NCI-H2107 (cell line): ENCODE measurements at places on chromosomes 7 and 10.
A peak's percentile ranks its signal among the peaks of the same experiment; 100 is the strongest.

DNA sequence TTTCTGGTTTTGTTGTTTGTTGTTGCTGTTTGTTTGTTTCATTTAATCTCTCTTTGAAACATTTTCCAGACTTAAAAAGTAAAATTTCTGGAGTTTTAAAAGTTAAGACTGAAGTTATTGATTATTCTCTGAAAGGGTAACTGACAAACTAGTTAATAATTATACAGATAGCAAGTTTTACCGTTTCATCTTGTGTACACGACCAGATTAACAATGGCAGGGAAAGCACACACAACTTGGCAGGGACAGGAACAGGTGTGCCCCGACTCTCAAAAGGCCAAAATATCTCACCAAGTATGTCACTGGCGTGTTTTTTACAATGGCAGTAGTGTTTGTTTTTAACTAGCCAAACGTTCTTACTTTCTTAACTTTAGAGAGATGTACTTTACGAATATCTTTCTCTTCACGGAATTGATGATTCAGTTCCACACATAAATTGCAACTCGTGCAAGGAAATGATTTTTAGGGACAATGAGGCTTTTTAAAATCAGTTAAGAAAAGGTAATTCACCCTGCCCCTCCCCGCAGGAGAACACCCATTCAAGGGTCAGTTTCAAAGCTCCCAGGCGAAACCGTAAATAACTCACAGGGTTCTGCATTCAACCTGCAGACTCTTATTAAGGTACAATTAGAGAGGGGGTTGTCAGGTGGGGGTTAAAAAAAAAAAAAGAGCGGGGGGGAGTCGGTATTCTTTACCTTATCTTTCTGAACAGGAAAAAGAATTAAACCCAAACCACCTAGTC lies 3.5 kb downstream of the CTBP2 start:
- DNase-seq = no peak

DNA sequence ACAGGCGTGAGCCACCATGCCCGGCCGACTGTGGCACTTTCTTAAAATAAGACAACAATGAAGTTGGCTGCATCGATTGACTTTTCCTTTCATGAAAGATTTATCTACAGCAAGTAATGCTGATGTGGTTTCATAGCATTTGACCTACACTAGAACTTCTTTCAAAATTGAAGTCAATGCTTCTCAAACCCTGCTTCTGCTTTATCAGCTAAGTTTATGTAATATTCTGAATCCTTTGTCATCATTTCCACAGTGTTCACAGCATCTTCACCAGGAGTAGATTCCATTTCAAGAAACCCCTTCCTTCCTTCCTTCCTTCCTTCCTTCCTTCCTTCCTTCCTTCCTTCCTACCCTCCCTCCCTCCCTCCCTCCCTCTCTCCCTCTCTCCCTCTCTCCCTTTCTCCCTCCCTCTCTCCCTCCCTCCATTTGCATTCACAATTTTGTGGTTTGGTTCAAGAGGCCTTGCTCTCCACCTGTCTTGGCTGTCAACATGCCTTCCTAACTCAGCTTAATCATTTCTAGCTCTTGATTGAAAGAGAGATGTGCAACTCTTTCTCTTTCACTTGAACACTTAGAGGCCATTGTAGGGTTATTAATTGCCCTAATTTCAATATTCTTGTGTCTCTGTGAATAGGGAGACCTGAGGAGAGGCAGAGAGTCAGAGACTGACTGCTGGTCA lies 52.1 kb downstream of the HDAC9 start:
- no peak for DNase-seq

DNA sequence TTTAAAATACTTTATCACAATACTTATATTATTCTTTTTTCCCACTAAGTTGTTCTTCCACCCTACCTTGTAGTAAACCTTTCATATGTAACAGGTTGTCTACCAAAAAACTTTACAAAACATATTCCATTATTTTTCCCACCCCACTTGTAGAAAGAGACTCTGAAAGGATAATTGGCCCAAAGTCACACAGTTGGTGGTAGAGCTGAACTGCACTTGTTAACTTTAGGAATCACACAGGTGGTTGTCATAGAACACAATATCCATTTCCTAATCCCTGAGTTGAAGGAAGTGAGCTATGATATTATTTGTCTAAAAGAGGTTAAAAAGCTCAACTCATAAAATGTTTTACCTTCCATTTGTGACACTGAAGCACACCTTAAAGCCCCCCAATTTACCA lies 188.8 kb upstream of the FOXP2 start:
- no peak for DNase-seq

DNA sequence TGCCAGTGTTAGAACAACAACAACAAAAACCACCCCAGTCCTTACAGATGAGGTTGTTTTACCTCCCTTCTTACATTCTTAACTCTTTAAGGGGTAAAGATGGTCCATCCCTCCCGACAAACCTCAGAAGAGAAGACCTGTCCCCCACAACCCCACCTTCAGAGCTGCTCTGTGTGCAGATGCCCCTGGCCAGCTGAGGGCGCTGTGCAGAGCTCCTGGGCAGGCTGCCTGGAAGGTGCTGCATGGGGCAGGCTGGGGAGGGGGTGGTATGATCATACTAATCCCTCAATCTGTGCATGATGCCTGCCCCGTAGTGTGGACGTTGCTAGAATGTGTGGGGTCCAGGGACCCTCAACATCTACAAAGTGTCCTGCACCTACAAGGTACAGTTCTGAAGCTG lies 387.1 kb downstream of the INHBA start:
- DNase-seq = no peak

- no peak for DNase-seq
Measured at GRCh38 chr7:69377191-69377590, 221.1 kb upstream of the AUTS2 start.

DNA sequence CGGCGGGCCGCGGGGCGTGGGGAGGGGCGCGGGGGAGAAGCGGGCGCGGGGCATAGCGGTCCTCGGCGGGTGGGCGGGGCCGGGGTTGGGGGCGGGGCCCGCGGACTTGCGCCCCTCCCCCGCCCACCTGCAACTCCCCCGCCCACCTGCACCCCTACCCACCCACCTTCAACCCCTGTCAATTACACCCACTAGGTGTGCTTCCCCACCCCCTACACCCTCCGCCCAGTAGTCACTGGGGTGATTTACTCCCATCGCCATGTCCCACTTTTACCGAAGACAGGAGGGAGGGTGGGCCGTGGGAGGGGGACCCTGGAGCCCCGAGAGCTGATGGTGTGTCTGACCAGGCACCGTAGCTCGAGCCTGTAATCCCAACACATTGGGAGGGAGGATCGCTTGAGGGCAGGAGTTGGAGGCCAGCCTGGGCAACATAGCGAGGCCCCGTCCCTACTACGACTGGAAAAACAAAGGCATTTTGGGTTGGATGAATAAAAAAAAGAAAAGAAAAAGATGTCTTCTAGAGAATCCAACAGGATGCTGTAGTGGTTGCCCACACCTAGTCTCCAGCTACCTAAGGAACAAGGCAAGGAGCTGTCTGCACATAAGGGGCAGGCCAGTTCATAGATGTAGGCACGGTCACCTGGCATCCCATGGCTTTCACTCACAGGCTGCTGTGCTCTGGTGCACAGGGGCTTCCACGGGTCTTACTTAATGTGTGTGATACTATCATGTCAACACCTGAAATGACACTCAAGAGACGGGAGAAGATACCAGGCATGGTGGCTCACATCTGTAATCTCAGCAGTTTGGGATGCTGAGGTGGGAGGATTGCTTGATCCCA lies 761 bp downstream of the KCTD7 start:
- DNase-seq = no peak

- no peak for DNase-seq
Measured at GRCh38 chr7:82678716-82679115, 235.1 kb upstream of the CACNA2D1 start.

- DNase-seq = peak; percentile 7
Measured at GRCh38 chr10:98293550-98294269, 25.7 kb upstream of the LOXL4 start.

GRCh38 chr7:29285444-29285793 lies 90.8 kb downstream of the CHN2 start:
- peak; percentile 84 for DNase-seq

DNA sequence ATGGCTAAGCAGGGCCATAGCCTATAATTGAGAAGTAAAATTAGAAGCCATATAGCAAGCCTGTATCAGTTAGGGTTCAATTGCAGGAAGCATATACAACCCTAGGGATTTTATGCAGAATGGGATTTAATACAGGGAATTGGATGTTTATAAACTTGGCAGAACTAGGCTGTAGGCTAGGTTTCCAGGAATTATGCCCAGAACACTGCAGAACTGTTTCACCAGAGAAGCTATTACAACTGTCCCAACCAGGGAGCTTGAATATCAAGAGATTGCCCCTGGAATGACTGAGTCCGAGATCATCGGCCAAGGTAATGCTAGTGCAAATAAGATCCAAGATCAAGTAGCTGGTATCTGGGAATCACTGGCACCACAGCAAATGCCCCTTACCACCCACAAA lies 64.0 kb downstream of the PRR15 start:
- no peak for DNase-seq

GRCh38 chr7:134154581-134155130 lies 27.5 kb downstream of the LRGUK start:
- no peak for DNase-seq

DNA sequence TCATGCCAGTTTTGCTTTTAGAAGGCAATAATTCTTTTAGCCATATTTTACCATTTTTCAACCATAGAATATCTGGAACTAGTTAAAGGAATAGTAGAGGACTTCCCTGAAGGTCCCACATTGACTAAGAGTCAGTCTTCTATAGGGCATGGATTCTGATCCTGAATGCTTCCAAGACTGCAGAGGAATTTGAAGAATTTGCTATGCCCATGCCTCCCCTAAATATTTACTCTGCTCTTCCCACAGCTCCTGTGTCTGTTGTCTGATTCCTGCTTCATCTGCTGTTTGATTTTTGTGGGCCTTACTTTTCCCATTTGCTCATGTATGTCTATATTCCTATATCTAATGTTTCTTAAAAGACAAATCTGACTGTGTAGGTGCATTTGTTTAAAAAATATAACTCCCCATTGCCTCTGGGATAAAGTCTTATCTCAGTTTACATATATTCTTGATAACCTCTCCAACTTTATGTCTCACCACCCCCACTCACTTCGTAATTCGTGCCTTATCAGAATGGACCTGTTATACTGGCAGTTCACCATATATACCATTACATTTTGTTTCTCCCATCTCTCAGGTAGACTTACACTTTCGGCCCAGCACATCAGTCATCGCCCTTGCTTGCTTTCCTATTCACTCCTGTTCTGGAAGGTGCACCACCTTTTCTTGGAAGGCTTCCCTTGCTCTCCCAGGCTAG lies 33.9 kb downstream of the LRRC4 start:
- DNase-seq = no peak

DNA sequence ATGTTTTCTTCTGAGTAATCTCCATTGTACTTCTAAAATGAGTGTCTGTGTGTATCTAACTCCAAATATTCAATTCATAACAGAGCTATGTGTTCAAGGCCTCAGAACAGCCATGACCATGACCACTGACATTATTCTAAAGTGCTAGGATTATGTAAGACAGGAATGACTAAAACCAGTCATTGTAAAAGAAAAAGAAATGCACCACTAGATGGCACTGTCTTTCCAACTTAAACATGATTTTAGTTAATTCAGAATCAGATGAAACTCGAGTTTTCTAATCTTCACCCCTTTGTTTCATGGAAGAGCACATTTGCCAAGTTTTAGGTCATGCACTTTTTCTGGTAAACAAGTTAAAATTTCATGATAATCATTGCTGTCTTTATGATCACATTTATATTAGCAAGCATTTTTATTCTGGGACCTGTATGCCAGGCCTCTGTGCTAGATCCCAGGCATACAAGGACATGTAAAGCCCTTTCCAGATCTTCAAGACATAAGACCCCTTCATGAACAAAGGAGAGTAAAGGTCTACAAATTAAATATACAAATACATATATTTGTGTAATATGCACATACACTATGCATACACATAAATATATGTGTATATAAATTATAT lies 26.1 kb upstream of the RSU1 start:
- DNase-seq = no peak

GRCh38 chr10:33570495-33570894 lies 236.0 kb upstream of the NRP1 start:
- DNase-seq = no peak

DNA sequence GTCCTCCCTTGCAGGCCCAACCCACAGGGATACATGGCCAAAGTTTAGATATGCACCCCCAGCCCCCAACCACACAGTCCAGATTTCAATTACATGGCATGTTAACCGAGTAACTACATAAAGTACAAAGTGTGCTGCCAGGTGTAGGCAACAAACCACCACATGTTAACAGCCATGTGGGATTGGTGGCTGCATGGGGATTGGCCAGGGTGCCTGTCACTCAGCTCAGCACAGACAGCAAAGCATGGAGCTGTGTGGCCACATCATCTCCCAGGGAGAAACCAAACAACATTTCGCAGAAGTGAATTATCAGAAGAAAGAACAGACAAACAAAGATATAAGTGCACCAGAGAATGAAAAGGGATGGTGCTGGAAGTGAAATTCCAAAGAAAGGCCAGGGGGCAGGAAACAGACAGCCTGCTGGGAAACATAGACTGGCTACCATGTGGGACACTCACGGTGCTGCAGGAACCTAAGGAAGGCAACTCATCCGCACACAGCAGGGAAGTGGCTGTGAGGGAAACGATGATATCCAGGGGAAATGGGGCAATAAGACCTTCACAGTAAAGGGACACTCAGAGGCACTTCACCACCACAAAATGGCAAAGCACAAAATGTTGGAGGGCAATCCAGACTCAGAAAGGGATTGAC lies 171.2 kb downstream of the PTPRN2 start:
- DNase-seq = no peak

- no peak for DNase-seq
Measured at GRCh38 chr7:77327932-77328628, 88.1 kb downstream of the GSAP start.

GRCh38 chr7:102836977-102837376 lies 75.8 kb upstream of the LRRC17 start:
- no peak for DNase-seq

GRCh38 chr10:103916876-103917275 lies 1.1 kb downstream of the STN1 start:
- DNase-seq = no peak

DNA sequence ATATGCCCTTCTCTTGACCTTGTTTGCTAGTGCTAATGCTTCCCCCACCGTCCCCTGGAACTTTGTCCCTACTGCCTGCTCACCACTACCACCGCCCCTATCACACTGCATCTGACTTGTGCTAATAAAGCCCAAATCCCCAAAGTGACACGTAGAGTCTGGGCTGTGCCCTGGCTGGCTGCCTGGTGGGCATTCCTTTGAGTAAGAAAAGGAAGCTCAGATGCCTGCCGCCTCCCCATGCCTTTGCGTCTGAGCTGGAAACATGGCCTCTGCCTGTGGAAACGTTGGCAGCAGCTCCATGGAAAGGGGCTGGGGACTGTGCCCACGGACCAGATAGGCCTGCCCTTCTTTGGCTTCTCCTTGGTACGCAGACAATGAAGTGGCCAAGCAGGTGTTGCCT lies 138.3 kb downstream of the CYP26A1 start:
- DNase-seq = no peak

DNA sequence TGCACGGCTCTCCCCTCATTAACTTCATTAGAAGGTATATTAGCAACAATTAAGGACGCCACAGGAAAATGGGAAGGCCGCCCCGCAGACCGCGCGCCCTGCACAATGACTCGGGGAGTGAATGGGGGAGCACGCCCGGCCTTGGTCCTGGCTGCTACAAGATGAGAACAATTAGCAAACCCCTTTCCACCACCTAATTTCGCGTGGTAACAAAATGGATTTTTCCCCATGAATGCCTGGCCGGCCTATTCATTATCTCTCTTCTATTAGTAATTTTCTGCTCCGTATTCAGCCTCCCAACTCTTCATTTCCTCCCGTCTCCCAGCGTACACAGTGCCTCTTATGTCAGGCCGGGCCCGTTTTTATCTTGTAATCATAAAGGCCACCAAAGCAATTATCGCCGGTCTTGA lies 346.9 kb downstream of the DNAJB6 start:
- no peak for DNase-seq
